T-helper 17 cell (primary cell): ENCODE measurements at places on chromosomes 3 and 15. TPM values are rescaled to one million over a fixed set of nuclear protein-coding genes. Genes with fewer than 3 reads are reported as not detected.

SLC9C1 gene
- not detected for total RNA-seq

C15orf39 gene
- 45.6 TPM for total RNA-seq

GRCh38 chr3:140898340-140899180 is 43.1 kb upstream of the SLC25A36 start:
- no peak for DNase-seq

DNA sequence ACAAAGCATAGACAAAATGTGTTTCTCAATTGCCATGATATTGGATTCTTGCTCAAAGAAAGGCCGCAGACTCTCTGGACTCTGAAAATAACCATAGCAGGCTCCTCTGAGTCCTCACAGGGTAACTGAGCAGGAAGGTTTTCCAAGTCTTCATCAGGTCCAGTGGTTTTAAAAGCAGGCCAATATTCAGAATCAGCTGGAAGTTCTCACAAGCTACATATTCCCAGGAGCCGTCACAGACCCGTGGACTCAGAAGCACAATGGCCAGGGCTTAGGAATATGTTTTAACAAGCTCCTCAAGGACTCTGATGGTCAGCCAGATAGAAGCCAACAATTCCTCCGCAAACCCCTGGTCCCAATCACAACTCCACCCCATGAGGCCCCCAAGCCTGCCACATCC is 256.1 kb upstream of the ADAMTS9 start:
- no peak for DNase-seq

- no peak for DNase-seq
Observed at GRCh38 chr3:81936817-81937216, 175.4 kb upstream of the GBE1 start.

- no peak for DNase-seq
Observed at GRCh38 chr3:113314923-113315322, 103.6 kb downstream of the BOC start.

DNA sequence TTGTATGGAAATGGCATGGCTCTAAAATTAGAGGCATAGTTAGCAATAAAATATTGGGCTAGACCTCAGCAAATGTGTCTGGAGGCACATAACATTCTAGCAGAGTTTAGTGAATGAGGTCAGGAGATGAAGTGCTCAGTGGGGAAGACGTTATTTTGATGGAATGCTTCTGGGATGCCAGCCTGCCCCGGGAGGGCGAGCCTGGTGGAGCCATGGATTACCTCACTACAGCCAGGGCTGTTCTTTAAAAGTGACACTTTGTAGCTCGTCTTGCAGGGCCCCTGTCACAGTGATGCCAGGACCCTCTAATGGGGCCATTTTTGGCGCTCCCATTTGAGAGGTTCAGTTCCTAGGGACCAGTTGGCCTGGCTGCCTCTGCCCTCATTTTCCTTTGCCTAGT is 48.5 kb downstream of the PXYLP1 start:
- no peak for DNase-seq

GRCh38 chr3:23607184-23607847 is 198.4 kb upstream of the UBE2E1 start:
- no peak for DNase-seq

GRCh38 chr15:35851491-35851890 is 305.5 kb upstream of the DPH6 start:
- no peak for DNase-seq

DNA sequence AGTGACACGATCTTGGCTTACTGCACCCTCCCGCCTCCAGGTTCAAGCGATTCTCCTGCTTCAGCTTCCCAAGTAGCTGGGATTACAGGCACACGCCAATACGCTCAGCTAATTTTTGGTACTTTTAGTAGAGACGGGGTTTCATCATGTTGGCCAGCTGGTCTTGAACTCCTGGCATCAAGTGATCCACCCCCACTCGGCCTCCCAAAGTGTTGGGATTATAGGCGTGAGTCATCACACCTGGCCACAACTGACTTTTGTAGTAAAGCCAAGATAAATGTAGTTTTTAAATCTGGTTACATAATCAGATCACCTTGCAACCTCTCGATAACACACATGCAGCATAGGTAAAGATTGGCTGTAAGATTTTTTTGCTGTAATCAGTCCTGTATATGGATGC is 657.5 kb upstream of the DPPA4 start:
- DNase-seq: no peak

- no peak for DNase-seq
Observed at GRCh38 chr3:128619146-128619890, 31.3 kb downstream of the RPN1 start.

DNAH12 gene
- total RNA-seq: 0.07 TPM

- DNase-seq: no peak
Observed at GRCh38 chr3:127959873-127960272, 44.8 kb downstream of the KBTBD12 start.

GRCh38 chr3:178505832-178506231 is 30.4 kb upstream of the KCNMB2 start:
- no peak for DNase-seq

DNA sequence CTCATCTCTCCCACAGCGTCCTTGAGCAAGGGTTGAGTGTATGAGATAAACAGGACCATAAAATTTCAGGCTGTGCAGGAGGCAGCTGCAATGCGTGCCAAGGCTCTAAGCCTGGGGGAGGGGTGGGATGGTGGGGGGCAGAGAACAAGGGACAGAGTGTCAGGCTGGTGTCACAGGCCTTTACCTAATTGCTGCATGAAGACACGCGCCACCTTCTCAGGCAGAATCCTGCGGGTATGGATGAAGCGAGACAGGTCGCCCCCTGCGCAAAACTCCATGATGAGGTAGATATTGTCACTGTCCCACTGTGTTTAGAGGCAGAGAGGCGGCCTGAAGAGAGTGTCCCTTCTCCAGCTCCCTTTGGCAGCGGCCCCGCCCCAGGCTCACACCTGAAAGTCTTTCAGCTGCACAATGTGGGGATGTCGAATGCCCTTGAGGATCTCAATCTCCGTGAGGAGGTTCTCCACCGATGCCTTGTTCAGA is 1.0 kb downstream of the ULK3 start:
- no peak for DNase-seq

TEX55 gene
- not detected for total RNA-seq

- DNase-seq: no peak
Observed at GRCh38 chr3:32498252-32498651, 4.4 kb downstream of the CMTM6 start.

ESYT3 gene
- not detected for total RNA-seq

SERF2 gene
- total RNA-seq: 465 TPM

PRR23C gene
- total RNA-seq: not detected

- DNase-seq: no peak
Observed at GRCh38 chr15:44035781-44036699, 159.0 kb downstream of the FRMD5 start.

DNA sequence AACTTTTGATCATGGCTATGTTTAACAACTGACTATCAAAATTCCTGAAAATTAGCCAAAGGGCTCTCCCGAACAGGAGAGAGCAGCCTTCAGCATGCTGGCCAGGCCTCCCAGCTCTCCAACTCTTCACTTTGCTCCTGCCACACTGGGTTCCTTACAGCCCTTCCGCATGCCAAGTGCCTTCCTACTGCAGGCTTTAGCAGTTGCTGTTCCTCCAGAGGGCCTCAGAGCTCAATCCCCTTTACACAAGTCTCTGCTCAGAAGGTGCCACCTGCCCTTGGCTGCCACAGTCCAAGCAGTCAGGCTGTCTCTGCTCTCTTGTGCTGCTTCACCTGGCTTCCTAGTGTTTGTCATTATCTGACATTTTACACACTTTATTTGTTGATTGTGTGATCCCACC is 553.1 kb upstream of the PPP2R3A start:
- no peak for DNase-seq

GRCh38 chr3:120227710-120228347 is 57.2 kb downstream of the GPR156 start:
- DNase-seq: no peak

SPTBN5 gene
- total RNA-seq: 1.9 TPM

DNA sequence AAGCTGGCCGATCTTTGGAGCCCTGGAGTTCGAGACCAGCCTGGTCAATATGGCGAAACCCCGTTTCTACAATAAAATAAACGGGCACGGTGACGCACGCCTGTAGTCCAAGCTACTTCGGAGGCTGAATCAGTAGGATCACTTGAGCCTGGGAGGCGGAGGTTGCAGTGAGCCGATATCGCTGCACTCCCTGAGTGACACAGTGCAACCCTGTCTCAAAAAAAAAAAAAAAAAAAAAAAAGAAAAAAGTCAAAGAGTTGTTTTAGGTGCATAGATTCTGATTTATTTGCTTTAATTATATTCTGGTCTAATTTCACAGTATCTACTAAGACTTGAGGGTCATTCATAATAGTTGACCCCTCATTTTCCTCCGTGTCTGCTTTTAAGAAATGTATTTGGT is 1.7 kb downstream of the ARL13B start:
- DNase-seq: no peak

DNA sequence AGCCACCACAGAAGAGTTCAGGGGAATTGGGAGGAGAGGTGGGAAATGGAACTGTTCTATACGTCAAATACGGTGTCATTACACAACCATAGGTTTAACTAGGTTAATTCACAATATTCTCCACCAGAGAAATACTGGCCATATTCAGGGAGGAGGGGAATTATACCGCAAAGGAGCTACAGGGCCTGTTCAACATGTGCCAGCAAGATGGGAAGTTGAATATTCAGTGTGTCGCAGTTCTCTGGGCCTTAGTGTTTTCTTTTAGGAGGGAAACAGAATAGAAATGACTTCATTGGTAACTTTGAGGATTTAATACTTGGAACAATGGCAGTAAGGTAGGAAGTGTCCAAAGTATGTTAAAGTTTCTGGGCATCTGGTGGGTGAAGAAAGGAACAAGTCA is 18.0 kb upstream of the FBXW12 start:
- no peak for DNase-seq

GRCh38 chr3:27713078-27713423 is 9.1 kb downstream of the EOMES start:
- DNase-seq: no peak

DNA sequence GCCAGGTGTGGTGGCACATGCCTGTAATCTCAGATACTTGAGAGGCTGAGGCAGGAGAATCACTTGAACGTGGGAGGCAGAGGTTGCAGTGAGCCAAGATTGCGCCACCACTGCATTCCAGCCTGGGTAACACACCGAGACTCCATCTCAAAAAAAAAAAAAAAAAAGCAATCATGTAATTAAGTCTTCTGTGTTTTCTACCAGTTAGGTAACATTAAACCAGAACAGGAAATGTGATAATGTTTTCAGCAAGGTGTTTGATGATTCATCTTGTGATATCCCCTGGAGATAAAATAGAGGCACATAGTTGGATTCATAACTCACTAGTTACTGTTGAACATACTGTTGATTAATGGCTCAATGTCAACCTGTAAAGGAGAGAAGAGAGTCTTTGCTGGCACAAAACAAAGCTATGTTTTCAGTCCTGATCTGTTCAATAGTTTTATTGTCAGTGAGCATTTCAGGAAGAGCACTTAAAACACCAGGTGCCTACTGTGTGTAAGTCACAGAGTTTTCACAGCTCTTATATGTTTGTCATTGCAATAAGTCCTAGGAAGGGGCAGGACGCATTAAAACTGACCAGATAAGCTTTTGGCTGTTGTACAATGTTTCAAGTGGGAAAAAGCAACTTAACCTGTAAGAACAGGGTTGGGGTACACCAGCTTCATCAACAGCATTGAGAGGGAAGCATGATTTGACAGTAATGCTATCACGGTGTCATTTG is 19.5 kb downstream of the DNAJB11 start:
- no peak for DNase-seq
